ENCODE measurements at places on chromosomes 6 and 20.

- peak; percentile 19 for DNase-seq
Measured at GRCh38 chr20:43537921-43538877, 20.6 kb upstream of the SGK2 start.

DNA sequence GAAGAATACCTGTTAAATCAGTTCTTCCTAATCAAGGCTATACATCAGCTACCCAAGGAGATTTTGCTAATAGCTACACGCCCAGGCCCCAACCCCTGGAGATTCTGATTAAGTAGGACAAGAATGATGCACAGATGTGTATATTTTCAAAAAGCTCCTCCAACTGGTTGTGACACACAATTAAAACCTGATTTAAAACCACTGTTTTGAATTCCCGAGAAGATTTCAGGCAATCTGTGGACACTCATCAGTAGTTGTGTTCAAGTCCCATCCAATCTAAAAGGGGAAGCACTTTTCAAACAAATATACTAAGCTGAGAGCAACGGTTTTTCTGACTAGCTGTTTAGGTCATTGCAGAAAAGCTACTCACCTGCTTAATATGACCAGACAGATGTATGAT is 118.9 kb upstream of the NHSL1 start:
- DNase-seq = no peak

DNA sequence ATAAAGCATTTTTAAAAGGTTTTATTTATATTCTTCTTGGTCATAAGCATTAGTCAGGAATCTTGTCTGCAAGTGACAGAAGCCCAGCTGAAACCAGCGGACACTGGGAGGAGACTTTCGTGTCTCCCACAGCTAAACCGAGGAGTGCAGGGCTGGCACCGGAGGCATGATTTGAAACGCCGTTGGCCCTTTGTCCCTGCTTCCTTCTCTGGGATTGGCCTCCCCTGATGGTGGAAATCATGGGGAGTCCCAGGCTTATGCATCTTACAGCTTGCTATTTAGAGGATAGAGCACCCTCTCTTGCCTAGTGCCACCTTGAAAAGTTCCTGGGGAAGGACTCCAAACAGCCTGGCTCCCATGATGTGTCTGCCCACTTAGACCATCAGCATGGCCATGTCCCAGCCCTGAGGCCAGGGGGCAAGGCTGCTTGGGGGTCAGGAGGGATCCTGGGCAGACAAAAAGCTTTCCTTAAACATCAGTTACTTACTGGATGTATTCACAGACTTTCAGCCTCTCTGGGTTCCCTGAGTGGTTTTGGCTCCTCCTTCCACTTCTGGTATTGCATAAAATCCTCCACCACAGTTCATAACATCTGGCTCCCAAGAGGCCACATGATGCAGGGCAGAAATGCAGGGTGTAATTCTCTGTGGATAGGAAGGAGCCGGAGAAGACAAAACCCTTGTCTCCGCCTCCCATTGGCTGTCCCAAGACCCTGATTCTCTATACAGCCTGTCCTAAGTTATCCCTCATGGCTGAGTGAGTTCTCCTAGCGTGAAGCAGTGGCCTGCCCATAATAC is 49.3 kb upstream of the INSM1 start:
- DNase-seq = no peak

- no peak for DNase-seq
Measured at GRCh38 chr6:143629104-143630080, 48.4 kb upstream of the PHACTR2 start.

GRCh38 chr20:13355941-13356486 is 134.9 kb downstream of the ISM1 start:
- no peak for DNase-seq

DNA sequence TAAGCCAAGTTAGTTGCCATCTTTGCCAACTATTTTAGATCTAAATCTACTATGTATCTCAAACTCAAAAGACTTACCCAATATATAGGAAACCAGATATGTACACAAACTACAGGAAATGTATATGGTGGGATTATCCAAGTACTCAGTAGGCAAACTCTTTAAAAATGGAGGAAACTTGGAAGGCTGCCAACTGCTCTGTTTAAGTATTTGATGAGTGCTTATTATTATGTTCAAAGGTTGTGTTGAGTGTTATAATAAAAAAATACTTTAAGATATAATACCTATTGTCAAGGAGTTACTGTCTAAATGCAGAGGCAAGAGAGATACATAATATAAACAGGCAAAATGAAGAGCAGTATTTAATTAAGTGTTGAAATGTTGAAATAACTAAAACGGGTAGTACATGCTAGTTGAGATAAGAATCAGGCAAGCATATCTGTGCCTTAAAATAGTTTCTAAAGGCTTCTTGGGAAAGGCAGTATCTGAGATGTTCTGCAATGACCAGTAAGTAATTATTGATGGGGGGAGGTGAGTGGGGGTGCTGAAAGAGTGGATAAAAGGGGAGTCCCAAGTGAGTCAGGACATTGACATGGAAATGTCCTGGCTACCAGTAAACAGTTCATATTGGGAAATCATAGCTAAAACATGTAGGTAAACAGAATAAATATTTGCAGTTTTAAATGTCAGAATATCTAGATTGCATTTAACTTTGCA is 6.5 kb upstream of the DST start:
- DNase-seq = no peak

GRCh38 chr6:14120546-14120945 is 3.0 kb downstream of the CD83 start:
- no peak for DNase-seq

DNA sequence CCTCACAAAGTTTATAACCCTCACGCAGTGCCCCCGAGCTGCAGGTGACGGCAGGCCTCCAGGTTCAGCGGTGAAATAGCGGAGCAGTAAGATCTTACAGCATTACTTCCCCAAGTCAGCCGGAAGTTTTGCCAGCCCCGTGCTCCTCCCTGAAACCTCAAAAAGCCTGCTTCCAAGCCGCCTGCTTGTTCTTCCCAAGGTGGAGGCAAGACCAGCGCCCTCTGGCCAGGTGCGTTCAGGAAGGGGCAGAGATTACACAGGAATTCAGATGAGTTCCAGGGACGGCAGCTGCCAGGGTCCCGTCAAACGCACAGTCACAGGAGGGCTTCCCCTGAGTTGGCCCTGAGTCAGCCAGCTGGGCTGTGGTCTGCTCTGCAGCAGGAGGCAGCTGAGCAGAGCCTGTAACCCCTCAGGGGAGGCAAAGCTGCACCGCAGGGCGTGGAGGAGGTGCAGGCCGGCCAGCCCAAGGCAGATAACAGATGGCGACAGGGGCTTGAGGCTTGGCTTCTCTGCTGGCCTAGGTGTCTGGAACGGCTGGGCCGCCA is 124.1 kb upstream of the RPS6KA2 start:
- no peak for DNase-seq

DNA sequence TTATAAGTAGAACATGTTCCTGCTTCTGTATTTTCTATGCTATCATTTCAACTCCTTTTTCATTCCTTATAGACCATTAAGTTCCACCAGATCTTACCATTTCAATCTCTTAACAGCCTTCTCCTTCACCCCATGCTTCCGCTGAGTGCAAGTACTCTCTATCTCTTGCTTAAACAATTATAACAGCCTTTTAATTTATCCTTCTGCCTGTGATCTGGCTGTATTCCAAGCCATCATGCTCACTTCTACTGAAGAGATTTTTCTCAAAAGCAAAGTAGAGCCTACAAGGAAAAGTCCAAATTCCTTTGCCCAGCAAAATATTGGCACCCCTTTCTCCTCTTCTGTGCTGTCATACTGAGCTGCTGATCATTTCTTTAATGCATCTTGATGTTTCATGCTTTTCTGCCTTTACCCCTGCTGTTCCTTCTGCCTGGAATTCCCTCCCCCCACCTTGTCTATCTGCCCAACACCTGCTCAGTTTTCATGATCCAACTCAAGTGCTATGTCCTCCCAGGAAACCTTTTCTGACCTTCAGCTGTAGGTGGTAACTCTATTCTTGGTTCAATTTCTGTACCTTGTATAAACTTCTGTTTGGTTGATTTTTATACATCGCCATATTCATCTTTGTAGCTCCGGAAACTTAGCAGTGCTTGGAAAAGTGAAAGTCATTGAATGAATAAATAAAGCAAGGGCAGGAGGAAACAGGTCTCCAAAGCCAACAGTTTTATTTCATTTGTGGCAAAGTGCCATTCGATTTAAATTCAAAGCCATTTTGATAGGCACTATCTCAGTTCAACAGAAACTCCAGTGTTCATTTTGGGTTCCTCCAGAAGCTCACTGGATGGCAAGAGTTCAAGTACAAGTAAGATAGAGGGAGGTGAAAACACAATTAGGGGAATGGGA is 10.5 kb upstream of the BMP2 start:
- no peak for DNase-seq

GRCh38 chr20:18190338-18191233 is 52.9 kb downstream of the KAT14 start:
- DNase-seq = no peak

DNA sequence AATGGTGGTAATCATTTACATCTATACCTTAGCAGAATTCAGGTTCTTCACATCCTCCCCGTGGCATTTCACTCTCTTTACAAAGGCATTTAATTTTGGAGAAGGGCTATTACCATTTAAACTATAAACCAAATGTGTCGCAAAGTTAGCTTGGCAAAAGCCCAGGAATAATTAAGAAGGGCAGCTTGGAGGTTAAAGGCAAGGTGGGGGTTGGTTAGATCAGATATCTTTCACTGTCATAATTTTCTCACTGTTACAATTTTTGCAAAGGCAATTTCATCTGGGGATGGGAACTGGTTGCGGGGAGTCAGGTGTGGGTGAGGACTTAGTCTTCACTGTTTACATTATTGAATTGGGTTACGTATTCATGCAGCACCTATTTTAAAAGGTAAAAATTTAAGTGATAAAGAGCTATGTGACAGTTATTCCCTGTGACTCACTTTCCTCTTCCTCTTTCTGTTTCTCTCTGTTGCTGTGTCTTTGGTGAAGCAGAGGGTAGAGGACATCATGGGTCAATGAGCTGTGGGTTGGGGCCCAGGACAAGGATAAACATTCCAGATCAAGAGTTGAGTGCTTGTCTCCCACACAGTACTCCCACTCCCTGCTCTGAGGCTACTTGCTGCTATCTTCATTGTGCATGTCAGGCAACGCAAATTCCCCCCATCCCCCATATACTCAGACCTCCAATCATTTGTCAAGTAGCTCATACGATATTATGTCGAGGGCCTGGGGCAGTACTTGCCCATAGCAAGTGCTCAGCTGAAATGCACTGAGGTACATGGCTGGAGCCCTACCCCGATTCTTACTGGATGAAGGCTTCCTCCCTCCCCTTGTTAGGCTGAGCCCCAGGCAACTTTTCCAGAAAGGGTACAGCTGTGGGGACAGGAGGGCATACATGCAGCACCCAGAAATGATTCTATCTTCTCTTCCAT is 223.1 kb upstream of the MYLIP start:
- no peak for DNase-seq

GRCh38 chr6:138001750-138002349 is 105.4 kb downstream of the PERP start:
- peak; percentile 30 for DNase-seq

DNA sequence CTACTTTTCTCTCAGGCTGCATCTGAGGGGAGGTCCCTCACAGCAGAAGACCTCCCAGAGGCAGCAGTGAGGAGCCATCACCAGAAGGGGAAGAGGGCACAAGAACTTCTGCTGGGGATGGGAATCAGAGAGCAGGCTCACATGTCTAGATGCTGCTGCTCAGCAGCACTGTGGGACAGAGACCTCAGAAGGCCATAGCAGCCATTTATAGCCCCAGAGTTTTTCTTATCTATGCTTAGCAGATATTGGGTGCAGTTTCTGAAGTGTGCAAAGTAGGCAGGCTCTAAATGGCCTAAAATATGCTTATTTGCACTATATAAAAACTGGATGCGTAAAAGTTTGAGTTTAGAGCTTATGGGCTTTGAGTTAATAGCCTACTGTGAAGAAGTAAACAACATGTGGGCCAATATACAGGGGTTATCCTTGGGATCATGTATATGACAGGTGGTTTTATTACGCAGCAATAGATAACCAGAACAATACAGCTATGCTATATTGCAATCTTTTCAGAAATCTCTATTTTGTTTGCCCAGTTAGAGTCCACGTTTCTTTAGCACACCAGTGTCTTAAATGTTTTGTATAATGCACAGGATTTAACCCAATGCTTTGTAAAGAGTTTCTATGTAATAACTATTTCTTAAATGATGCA is 60.2 kb upstream of the TMEM244 start:
- no peak for DNase-seq

- DNase-seq = no peak
Measured at GRCh38 chr6:81793821-81794475, 41.5 kb upstream of the TENT5A start.

- DNase-seq = no peak
Measured at GRCh38 chr6:158574800-158575199, 14.9 kb downstream of the TMEM181 start.

DNA sequence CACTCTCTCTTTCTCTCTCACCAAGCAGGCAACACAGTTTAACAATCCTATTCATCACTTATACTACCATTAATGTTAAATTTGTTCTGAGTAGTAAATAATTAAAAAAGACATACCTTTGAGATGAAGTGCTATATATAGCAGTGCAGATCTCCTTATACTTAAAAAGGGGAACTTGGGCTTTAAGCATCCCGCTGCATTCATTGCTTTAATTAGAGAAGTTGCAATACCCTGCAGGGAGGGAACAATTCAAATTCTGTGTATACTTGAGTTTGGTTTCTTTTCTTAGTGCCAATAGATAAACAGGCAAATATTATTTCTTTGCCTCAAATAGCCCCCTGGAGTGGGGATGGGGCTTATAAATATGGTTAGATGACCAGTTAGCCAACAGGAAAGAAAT is 10.8 kb upstream of the ZBTB24 start:
- no peak for DNase-seq

GRCh38 chr20:4038047-4038459 is 22.7 kb upstream of the RNF24 start:
- DNase-seq = peak; percentile 66

DNA sequence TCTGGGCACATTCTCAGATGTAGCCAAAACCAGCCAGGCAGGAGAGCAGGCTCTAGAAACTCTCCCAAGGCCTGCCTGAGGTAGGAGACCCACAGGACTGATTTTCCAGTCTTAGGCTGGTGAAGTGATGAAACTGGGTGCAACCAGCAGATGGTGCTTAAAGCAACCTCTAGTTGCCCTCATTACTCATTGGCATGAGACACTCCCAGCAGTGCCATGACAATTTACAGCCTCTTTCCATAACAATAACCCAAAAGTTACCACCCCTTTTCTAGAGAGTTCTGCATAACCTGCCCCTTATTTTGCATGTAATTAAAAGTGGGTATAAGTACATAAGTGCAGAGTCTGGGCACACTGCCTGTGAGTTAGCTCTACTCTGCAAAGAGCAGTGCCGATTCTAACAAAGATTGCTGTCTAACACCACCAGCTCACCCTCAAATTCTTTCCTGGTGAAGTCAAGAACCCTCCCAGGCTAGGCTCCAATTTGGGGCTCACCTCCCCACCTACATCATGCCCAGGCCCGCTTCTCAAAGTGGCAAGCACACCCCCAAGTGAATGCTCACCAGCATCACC is 14.4 kb upstream of the GPR6 start:
- DNase-seq = no peak
